HuH-7 (cell line): ENCODE measurements at places on chromosomes 4 and X.

- DNase-seq: no peak
Observed at GRCh38 chr4:71389149-71389827, 50.5 kb downstream of the SLC4A4 start.

DNA sequence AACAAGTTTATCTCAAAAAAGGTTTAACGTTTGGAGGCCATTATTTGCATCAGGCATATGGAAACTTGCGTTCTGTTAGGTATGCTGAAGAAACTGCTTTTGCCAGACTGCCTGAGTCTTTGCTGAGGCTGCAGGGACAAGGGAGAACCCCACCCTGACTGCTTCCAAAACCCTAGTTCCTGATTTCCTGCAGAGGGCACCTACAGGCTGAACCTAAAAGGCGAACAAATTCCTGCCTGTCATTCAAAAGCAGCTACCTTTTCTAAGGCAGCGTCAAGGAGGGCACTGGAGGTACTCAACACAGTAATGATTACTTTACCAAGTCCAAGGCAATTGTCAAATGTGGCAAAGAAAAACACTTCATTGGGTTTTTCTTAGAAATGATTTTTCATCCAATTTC, 578 bp upstream of the CORIN start:
- DNase-seq: no peak

GRCh38 chrX:123648028-123648810, 84.6 kb downstream of the THOC2 start:
- peak; percentile 31 for DNase-seq

- no peak for DNase-seq
Observed at GRCh38 chrX:33087411-33087810, 123.9 kb downstream of the DMD start.

- no peak for DNase-seq
Observed at GRCh38 chr4:67879486-67879885, 4.3 kb downstream of the TMPRSS11D start.
